ENCODE measurements at places on chromosomes 13 and 19.

- no peak for DNase-seq
Measured at GRCh38 chr19:11164879-11165406, 9.4 kb upstream of the SPC24 start.

DNA sequence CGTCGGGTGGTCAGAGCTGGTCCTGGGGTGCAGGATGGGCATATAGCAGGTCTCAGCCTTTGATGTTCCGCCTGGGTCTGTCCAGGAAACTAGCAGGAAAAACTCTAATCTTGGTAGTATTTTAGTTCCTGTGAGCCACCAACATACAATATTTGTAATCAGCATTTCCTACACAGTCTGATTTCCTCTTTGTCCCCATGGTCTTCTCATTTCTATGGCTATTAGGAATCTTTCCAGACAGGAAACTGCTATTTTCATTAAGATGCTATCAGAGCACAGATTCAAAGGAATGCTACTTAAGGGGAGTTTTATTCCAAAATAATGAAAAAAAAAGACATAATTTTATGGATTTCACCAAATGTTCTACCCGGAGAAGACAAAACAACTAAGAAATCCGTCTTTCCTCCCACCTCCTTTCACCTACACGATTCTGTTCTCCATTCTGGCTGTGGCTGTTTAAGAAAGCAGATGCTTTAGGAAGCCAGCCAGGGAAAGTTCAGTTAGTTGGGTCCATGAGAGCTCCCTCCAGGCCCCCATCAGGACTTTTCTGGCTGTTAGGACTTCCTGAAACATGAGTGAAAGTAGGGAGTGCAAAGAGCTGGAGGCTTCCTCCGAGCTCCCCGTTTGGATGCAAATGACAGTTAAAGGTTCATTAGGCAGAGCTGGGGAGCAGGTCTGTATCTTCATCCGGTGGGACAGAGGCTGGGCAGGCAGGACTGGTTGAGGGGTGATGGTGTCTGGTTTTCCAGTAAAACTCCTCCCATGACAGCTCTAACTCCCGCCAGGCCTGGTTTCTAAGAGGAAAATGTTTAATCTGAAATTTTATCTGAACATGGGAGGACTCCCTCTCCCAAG lies 36.3 kb downstream of the SHISA2 start:
- no peak for DNase-seq

GRCh38 chr19:52786078-52786463 lies 520 bp downstream of the ZNF600 start:
- no peak for DNase-seq

DNA sequence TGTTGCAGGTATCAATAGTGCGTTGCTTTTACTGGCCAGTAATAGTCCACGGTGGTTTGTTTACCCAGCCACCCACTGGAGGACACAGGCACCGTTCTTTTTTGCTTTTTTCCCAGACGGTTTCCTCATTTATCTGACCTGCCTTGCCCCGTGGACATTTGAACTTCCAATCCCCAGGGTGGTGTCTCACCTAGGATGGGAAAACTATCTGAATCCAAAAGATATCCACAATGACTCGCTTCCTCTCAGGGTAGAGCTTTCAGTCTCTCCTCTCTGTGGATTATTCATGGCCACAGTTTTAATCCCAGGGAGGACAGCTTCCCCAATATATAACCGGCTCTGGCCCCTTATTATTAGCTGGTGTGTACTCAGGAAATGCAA lies 170.8 kb downstream of the FOXO1 start:
- no peak for DNase-seq

DNA sequence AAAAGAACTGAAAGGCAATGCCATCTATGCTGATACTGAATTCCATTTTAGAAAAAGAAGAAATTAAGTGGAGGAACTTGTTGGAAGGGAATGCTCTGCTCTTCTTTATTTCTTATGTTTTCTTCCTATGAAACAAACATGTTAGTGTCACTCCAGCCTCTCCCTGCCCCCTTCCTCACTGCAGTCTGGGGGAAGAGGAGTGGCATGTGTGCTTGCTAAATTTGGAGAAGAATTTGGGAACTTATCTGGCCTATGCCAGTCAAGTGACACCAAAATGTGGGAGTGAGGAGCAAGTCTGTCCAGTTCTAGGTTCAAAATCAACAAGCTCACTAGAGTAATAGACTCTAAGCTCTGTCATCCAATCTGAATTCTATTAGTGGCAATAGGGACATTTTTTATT lies 214.6 kb downstream of the RBM26 start:
- no peak for DNase-seq

GRCh38 chr13:106440866-106441265 lies 94.6 kb downstream of the EFNB2 start:
- DNase-seq = no peak

- DNase-seq = no peak
Measured at GRCh38 chr19:49921871-49922795, 6.9 kb upstream of the ATF5 start.

GRCh38 chr19:14434543-14435319 lies 1.6 kb downstream of the PKN1 start:
- peak; percentile 45 for DNase-seq

DNA sequence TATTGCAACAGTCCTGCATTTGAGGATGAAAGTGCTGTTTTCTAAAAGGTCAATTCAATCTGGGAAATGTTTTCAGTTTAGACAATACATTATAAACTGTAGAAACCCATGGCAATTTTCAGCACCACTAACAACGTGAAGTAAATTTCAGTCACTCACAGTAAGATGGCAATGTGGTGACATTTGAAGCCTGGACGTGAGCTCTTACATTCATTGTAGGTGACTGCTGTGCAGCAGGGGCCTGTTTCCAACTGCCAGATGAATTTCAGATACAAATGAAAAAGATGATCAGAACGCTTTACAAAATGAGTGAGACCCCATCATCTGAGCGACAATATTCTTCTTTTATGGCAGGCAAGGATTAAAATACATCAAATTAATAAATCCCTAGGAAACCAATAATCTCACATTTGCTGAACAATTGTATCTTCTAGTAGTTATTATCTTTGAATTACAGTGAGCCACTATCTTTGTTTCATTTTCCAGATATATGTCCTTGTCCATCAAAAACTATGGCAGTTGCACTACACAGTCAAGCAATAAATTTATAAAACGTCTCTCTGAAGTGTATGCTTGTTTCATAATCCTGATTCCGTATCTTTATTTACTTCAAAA lies 1816.8 kb downstream of the OLFM4 start:
- no peak for DNase-seq

DNA sequence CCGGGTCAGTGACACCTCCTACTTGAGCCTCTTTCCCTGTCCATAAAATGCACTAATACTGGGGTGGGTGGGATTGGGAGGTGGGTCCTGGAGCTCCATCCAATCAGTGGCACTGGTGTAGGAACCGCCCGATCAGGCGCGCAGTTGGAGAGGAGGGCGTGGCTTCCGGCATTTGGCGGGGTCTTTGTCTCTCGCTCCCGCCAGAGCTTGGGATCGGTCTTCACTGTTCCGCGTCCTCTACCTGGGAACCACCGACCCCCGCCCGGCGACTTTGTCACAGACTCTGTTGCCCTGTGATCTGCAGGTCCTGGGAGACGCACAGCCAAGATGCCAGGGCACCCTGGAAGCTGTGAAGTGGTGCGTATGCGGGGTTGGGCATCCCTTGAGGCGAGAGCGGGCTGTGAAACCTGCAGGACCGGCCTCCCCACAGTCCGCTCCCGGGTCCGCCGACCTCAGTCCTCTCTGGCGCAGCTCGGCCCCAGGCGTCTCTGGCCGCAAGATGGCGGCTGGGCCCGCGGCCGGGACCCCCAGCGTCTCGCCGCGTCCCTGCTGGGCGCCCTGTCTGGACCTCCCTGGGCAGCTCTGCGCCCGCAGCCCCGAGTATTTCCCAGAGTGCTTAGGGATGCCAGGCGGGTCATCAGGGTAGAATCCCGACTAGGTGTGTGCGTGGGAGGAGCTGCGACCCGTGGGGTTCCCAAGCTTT lies 41.6 kb upstream of the ZNF730 start:
- peak; percentile 17 for DNase-seq

GRCh38 chr13:26473571-26474230 lies 83.8 kb upstream of the WASF3 start:
- DNase-seq = peak; percentile 9

DNA sequence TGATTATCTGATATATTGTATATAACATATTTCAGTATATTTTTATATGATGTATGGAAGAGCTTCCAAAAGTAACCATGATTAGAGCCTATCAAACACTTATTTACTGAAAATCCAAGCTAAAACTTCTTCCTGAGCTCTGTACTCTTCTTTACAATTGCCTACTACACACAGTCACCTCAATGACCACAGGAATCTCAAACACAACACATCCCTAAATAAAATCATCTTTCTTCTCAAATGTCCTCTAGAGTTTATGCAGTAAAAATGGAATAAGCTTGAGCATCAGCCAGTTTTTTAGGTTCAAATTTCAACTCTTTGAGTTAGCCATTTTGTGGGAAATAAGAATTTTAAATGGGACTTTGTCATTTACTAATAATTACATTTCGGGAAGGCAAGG lies 102.6 kb upstream of the FNDC3A start:
- DNase-seq = no peak

GRCh38 chr13:73168226-73168952 lies 109.6 kb downstream of the KLF5 start:
- no peak for DNase-seq

DNA sequence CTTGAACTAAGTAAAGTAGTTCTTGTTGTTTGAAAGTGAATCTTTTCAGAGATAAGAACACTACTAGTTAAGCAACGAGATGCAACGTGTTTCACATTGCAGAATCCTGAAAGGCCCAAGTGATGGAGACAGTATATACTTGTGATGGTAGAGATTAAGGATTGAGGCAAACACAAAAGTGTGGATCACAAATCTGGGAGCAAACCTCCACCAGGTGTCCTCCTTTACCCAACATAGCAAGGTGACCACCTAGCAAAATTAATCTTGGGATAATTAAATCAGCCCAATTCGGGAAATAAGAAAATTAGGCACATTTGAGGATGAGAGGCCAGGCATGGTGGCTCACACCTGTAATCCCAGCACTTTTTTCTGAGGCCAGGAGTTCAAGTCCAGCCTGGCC lies 563.9 kb downstream of the DACH1 start:
- no peak for DNase-seq

GRCh38 chr13:80338781-80339562 lies 2.0 kb downstream of the SPRY2 start:
- peak; percentile 17 for DNase-seq

GRCh38 chr13:80726868-80727267 lies 385.9 kb upstream of the SPRY2 start:
- DNase-seq = no peak

- DNase-seq = no peak
Measured at GRCh38 chr19:7739211-7739755, 7.4 kb upstream of the CLEC4G start.

GRCh38 chr19:1239796-1240737 lies 1.5 kb upstream of the ATP5F1D start:
- DNase-seq = peak; percentile 93

DNA sequence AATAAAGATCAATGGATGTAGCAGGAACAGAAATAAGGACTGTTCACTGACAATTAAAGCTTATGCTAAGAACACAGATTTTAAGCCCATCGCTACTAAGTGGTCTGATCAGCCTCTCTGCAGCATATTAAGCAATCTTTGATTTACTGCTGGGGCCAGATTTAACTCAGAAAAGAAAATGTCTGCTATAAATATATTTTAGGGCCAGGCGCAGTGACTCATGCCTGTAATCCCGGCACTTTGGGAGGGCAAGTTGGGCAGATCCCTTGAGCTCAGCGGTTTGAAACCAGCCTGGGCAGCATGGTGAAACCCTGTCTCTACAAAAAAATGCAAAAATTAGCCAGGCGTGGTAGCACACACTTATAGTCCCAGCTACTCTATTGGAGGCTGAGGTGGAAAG lies 43.0 kb downstream of the METTL21C start:
- no peak for DNase-seq

GRCh38 chr13:50401721-50402465 lies 386.6 kb downstream of the KCNRG start:
- no peak for DNase-seq
